ENCODE measurements at places on chromosomes 7 and 10.
A peak's percentile ranks its signal among the peaks of the same experiment; 100 is the strongest.

DNA sequence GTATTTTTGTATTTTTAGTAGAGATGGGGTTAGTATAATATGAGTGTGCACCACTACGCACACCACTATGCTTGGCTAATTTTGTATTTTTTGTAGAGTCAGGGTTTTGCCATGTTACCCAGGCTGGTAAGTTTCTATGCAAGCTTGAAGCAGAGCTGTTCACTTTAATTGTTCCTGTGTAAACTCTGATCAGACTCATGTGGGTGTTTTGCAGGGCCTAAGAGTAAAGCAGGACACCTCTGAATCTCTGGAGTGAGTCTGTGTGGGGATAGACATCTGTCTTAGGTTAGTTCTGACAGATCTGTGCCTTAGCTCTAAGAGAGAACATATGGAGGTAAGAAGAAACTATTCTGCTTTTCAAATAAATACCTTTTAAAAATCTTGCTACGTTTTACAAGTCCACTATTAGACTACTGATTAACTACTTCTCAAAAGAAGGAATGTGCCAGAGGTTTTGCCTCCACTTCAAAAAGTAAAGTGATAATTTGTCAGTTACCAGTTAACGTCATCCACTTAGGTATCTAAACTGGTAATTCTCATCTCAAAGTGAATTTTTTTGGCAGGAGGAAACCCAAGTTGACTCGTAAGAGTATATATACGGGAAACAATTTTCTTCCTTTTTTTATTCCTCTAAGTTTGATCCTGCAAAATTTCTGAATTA, 1.1 kb downstream of the COL17A1 start:
- DNase-seq, result no peak

- peak; percentile 13 for DNase-seq
Observed at GRCh38 chr7:20343205-20343604, 12.5 kb downstream of the ITGB8 start.

GRCh38 chr10:21261842-21262294, 263.6 kb downstream of the SKIDA1 start:
- no peak for DNase-seq

- no peak for DNase-seq
Observed at GRCh38 chr7:135282561-135283254, 49.1 kb downstream of the STRA8 start.

DNA sequence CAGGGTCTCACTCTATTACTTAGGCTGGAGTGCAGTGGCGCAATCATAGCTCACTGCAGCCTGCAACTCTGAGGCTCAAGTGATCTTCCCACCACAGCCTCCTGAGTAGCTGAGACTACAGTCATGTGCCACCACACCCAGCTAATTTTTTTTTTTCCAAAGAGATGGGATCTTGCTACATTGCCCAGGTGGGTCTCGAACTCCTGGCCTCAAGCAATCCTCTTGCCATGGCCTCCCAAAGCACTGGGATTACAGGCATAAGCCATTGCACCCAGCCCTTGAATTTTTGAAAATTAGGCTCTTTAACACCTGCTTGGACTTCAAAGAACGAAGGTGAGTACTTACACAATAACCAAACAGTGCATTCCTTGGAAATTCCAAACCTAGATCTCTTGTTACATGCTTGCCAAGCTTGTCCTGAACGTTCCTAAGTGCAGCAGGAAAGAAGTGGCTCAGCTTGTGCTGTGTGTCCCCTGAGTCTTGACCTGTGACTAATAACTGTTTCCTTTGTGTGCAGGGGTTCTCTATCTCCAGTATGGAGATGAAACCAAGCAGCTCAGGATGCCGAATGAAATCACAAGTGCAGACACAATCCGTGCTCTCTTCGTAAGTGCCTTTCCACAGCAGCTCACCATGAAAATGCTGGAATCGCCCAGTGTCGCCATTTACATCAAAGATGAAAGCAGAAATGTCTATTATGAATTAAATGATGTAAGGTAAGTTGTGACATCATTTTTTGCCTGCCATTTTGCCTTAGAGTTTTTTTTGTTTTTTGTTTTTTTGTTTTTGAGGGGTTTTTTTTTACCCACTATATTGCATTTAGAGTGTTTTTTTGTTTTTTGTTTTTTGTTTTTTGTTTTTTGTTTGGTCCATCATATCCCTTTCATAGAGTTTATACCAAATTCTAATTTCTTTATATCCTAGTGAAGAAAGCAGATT, 223.8 kb downstream of the KIAA1217 start:
- DNase-seq, result peak; percentile 49

DNA sequence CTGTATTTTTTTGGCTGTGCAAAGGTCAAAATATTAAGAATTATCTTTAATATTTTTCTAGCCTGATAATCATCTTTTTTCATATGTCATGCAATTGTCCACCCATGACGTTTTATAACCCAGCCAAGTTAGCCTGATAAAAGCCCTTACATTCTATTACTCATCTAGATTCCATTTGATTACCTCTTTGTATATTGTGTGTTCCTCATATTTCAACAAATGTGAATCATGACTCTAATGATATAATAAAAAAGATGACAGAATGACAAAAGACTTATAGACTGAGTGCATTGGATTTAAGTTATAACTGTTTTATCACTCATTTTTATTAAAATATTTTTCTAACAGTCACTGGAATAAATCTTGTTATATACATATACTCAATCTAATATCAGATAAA, 1560.0 kb upstream of the LRRTM3 start:
- DNase-seq, result no peak

DNA sequence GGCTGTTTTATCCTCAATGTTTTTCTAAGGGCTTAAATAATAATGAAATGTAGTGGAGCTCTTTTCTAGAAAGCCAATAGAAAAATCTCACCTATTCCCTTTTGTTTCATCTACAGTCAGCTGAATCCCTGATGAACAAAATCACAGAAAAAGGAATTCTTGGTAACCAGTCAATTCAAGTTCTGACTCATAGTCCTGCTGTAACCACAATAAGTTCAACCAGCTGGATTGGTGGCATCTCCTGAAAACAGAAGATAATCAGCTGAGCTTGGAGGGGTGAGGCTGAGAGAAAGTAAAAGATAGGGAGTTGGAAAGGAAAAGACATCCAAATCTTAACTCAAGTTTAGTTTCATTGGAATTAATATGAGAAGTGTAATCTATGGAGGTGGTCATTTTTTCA, 772.1 kb downstream of the CCSER2 start:
- no peak for DNase-seq

GRCh38 chr10:128044186-128044585, 82.0 kb downstream of the MKI67 start:
- peak; percentile 15 for DNase-seq

DNA sequence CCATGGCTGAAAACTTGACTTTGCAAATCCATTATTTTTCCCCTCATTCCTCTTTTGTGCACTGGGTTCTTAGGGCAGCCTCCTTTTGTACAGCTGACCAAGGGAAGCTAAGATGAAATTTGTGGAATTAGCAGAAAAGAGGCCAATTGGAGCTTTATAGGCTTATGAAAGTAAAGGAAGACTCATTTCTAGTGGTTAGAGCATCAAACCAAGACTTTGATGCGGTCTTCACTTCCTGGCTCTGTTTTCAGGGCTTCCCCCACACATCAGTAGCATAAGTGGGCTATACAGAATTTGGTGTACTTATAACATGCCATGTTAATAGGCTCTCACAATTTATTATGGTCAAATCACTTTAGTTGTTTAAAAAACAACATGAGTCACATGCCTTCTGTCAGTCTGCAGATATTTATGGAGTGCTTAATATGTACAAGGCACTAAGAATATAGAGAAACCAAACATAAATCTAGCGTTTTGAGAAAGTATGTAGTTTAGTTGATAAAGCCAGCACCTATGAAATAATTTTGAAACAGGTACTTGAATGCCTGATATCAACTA, 5.7 kb downstream of the AUTS2 start:
- no peak for DNase-seq

DNA sequence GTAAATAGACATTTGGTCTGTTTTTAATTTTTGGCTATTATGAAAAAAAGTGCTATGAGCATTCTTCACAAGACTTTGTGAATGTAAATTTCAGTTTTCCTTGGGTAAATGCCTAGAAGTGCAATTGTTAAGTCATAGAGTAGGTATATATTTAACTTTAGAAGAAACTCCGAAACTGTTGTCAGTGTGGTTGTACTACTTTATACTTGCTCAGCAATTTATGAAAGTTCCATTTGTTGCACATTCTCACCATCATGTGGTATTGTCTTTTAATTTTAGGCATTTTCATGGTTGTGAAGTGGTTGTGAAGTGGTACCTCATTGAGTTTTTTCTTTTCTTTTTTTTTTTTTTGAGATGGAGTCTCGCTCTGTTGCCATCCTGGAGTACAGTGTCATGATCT, 60.0 kb downstream of the TYW1 start:
- no peak for DNase-seq

DNA sequence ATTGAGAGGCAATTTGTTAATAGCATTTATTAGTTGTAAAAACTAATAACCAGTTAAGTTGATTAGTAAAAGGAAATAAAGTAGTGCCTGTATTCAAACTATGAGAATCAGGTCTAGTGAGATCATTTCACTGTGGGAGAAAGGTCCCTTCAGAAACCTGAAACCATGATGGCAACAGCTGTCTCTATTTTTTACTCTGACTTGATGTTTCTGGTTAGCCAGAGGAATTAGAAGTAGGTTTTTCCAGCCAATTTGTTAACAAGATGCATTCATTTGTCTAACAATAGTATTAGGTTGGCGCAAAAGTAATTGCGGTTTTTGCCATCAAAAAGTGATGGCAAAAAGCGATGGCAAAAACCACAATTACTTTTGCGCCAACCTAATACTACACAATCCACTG, 272.2 kb upstream of the YAE1 start:
- no peak for DNase-seq

- no peak for DNase-seq
Observed at GRCh38 chr10:14600065-14600464, 174.6 kb downstream of the FAM107B start.

DNA sequence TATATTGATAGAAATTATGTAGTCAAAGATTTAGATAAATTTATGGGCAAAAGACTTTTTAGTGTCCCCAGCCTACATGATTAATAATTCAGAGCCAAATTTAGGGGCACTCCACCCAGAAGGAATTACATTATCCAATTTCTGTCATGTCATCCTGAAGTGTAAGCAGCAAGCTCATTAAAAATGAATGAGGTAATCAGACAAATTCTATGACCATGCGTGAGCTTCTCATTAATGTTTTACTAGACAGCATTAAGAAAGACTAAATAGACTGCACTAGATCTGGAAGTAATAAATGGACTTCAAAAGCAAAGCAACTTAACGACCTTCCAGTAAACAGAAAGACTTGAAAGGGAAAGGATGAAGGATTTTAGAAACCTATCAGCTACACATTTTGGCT, 22.7 kb upstream of the TRUB1 start:
- DNase-seq, result no peak

- no peak for DNase-seq
Observed at GRCh38 chr7:149765399-149766121, 7.8 kb downstream of the ZNF467 start.

GRCh38 chr10:124381011-124381611, 37.6 kb downstream of the OAT start:
- DNase-seq, result no peak

GRCh38 chr10:4848356-4849041, 22.5 kb downstream of the AKR1E2 start:
- DNase-seq, result no peak

DNA sequence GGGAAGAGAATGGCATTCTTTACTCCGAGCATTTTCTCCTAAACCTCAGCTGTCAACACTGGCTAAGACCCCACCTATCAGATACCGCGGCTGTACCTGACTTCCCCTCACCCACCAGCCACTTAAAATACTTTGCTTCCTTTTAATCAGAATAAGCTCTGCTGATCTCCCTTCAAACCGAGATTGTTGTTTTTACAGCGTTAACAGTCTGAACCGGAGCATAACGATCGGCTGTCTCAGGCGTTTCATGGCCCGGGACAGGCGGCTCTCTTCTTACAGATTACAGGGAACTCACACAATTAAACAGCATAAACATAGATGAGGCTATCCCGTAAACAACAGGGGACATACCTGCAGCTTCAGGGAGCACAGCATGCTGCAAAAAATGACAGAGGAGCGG, 174.3 kb upstream of the RNF32 start:
- no peak for DNase-seq

DNA sequence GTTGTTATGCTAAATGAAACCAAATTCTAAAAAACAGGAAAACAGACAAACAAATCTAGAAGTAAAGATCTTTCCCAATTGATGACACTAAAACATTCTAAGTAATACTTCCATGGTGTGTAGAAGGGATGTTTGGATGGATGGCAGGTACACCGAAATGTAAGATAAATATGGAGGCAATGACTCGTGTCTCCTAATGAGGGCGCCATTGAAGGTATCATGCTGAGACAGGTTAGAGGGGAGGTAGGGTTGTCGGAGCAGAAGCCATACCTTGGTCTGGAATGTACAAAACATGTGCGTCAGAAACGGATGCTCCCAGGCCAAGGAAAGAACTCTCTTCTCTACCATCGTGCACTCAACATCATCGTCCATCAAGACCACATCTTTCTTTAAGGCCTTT, 101.4 kb downstream of the PRKCQ start:
- DNase-seq, result no peak

DNA sequence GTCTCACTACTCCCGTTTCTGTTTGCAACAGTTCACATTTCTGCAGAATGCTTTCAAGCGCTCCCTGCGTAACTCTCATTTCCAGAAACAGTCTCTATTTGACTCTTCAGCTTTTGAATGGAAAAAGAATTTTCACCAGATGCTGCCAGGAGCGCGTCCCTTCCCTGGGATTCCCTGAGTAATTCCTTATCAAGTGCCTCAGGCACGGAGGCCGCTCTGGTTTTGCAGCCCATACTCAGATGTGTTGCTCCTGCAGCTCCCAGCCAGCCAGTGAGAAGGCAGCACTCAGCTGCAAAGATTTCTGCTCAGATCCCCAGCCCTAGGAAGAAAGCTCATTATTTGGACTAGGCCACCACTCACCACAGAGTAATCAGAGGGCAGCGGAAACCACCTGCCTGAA, 161.1 kb upstream of the CHST15 start:
- peak; percentile 72 for DNase-seq

- no peak for DNase-seq
Observed at GRCh38 chr10:70119623-70120022, 13.0 kb downstream of the AIFM2 start.

DNA sequence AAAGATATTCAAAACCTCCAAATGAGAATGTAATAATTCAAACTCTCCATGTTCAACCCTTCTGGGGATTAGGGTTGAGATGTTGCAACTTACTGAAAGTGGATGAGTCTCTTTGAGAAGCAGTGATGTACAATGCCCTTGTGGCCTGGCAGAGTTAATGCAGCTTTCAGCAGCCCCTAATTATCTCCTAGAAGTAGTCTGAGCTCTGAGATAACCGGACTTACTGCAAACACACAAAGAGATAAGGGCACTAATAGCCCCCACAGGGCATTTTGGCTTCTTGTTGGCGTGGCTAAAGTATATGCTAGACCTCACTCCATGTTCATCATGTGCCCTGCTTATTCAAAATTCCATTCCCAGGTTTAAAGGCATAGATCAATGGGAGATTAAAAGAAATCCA, 404.7 kb downstream of the NEBL start:
- peak; percentile 57 for DNase-seq

GRCh38 chr10:28774051-28774995, 97.0 kb downstream of the BAMBI start:
- DNase-seq, result no peak

Data from ELF-1 (cell line).